ENCODE measurements at places on chromosomes 6 and 20. TPM values are rescaled to one million over a fixed set of nuclear protein-coding genes. Genes with fewer than 3 reads are reported as not detected.

DNA sequence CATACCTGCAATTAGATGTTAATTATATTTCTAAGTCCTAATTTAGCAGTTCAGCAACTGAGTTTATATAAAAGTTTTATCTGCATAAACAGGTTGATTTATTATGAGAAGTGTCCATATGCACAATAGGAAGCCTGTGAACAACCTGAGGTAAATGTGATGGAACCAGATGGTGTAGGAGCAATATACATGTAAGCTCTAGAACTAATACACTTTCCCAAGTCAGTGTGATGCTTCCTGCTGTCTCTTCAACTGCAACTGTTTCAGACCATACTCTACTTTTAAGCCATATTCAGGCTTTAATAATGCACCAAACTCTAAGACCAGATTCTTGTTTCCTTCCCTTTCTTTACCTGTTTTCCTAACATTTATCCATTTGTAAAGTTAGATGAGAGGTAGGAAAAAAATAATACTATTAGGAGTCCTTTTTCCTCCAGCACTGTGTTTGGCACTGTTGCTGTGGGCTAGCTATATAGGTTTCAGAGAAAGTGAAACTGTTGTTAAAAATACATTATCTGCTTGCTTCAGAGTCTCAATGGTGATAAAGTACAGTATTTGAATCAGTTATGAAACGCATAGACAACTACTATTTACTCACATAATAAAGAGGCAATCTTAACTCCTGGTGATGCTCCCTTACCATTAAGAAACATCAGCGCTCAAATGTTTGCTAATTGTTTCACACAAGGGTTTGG, 1009.3 kb downstream of the GRIK2 start:
- DNase-seq, result no peak

- DNase-seq, result no peak
These were observed 19.0 kb upstream of the TGM2 start for GRCh38 chr20:38184101-38184500.

- DNase-seq, result no peak
These were observed 320.2 kb upstream of the JARID2 start for GRCh38 chr6:14925699-14926026.

- DNase-seq, result no peak
These were observed at the start of gene XKR7 for GRCh38 chr20:31967830-31968249. Gene XKR7 (plus strand): TSS chr20:31968151. CDS start chr20:31968176, 25 bp downstream.

DNA sequence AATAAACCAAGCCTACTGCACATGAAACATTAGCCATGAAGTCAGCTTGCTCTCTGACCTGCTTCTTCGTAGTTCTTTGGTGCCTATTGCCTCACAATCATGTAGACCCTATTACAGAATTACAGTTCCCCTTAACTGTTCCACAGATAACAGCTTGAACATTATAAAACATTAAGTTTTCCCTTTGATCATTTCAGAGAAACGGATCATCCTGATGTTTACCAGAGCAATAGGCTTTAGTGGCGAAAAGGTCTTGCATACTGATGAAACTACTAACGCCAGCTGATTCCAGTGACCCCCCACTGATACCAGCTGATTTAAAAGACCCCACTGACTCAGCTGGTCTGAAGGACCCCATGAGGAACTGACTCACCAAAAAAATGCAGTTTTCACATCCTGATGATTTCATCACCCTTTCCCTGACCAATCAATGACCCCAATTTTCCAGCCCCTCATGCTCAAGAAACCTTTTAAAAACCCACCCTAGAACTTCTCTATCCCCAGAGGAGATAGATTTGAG, 39.4 kb upstream of the MLIP start:
- peak; percentile 23 for DNase-seq

GRCh38 chr20:32483351-32484224, 101.5 kb downstream of the NOL4L start:
- peak; percentile 92 for DNase-seq

- DNase-seq, result no peak
These were observed 506 bp downstream of the CITED2 start for GRCh38 chr6:139373928-139374356.

DNA sequence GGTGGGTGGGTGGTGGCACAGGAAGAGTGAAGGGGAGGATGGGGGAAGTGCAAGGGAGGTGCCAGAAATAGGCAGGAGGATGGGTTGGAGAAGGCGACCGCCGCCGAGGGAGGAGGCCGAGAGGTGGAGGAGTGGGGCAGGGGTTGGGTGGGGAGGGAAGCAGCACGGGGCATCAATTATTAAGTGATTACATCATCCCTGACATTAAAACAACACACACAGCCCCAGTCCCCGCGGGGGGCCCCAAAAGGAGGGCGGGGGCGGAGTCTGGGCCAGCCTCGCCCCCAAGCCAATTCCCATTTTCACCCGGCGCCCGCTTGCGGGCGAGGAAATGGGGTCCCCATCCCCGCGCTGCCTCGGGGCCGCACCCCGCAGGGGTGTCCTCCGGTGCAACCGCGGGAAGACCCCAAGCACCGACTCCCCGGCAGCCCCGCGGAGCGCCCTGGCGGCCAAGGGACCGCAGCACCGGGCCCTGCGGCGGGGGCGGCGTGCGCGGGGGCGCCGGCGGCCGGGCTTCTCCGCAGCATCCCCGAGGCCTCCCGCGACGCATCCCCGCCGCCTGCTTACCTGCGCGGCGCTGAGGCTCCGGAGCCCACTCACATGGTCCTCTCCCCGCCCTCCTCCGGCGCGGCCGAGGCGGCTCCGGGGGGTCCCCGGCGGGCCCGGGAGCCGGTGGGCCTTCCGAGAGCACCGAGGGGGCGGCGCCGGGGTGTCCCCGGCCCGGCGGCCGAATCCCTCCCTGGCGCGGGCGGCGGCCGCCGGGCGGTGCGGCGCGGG, 663 bp downstream of the FYN start:
- DNase-seq, result no peak

Gene SYCP2L
- total RNA-seq, result not detected

All from HT1080 (cell line).